ENCODE measurements at places on chromosomes 1 and 21.

DNA sequence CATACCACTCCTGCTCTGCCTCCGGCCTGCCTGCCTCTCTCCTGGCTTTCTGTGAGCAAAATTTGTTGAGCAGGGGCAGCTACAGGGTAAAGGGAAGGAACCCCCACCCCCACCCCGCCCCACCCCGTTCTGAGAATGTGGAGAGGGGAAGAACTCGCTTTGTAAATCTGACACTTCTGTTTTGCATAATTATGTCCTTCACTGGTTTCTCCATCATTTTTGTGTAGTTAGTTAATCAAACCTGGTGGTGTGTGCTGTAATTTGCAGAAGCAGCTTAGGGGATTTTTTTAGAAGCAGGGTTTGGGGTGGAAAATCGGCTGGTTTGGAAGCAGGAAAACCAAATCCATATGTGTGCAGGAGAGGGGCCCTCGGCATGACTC lies 58.1 kb upstream of the TMEM51 start:
- DNase-seq, result no peak

- DNase-seq, result no peak
These were observed 18.7 kb downstream of the CTSK start for GRCh38 chr1:150789396-150789795.

GRCh38 chr1:234702342-234703000 lies 92.5 kb upstream of the IRF2BP2 start:
- DNase-seq, result no peak

DNA sequence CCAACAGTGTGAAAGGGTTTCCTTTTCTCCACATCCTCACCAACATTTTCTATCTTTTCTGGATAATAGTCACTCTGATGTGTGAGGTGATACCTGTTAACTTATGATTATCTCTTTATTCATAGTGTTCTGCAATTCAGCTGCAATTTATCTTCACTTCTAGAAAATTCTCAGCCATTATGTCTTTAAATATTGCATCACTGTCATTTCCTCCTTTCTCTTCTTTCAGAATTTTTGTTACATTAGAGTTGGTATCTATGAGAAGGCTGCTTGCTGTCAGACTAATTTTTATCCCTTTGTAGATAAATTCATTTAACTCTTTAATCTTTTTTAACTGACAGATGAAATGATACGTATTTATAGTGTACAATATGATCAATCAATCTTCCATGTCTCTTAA lies 30.5 kb upstream of the ATF3 start:
- no peak for DNase-seq

DNA sequence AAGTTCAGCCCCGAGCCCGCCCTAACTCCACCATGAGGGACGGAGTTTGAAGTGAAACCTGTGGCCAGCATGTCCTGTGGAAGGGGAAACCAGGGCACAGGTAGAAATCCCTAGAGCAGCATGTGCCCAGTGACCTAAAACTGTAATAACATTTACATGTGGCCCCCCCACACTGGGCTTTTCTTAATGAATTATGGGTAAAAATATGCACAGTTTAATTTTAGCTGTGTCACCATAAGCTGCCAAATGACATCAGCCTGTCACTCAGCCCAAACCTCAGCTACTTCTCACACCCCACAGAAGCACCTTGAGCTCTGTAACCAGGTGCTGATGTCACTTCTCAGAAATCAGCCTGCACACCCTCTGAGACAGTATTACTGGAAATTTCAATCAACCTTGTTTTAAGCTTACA lies 50.0 kb upstream of the SLC19A1 start:
- peak; percentile 14 for DNase-seq

DNA sequence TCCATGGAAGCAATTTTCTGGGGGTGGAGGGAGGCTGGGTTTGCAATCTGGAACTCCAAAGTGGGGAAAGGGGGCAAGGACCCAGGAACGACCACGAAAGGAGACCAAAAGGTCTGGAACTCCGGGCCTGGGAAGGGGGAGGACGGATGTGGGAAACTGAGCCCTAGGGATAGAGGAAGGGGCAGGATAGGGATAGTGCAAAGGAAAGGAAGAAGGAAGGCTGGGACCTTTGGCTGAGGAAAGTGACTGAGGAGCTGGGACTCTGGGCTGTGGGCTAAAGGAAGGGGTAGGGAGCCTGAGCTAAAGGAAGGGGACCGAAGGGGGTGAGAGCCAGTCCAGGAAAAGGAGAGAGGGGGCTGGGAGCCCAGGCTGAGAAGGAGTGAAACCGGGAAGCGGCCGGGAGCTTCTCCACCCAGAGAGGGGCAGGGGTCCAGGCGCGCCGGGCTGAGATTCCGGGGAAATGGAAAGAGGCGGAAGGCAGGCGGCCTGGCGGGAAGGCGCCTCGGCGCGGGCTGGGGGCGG lies 395 bp downstream of the SLC9A1 start:
- no peak for DNase-seq

DNA sequence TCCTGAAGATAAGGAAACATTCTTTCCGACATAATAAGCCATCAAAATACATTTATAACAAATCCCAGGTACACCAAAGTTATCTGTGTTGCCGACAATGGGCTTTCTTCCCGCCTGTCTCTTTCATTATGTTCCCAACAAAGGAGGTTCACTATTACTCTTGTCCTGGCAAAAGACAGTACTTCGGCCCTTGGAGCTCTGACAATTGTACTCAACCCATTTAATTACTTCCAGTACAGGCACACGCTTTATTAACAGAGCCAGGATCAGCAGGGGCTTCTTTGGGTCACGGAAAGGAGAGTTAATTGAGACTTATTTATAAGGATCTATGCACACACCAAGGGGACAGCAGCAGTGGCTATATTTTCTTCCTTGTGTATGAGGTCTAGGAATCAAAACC lies 46.6 kb upstream of the DUSP10 start:
- DNase-seq, result no peak

DNA sequence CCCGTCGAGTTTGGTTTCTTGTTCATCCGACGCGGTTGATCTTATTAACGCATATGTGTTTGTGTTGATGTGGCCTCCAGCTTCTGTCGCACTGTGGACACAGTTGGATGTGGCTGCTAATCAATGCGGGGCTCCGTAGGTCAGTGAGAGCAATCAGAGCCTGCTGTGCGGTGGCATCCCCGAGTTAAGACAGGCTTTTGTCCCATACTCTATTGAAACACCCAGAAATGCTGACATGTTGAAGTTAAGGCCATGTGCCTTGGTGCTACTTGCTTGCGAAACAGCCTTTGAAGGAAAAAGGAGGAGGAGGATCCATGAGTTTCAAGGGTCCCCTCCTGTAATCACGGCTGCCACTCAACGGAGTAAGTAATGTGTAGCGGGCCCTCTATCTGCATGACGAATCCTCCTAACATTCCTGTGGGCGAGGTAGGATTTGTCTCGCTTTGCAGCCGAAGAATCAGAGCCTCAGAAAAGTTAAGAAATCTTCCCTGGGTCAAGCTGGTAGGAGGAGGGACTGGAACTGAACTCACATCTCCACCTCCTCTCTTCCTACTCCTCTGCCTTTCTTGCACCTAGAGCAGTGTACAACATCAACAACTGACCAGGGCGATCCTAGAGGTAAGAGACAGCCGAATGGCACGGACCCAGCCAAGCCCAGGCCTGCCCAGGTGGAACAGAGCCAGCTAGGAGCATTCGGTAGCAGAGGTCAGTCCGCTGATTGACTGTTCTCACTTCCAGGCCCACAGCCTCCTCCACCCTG lies 19.5 kb downstream of the PDE9A start:
- DNase-seq, result peak; percentile 70

- peak; percentile 47 for DNase-seq
These were observed 47.5 kb upstream of the FOXO6 start for GRCh38 chr1:41313661-41314131.

DNA sequence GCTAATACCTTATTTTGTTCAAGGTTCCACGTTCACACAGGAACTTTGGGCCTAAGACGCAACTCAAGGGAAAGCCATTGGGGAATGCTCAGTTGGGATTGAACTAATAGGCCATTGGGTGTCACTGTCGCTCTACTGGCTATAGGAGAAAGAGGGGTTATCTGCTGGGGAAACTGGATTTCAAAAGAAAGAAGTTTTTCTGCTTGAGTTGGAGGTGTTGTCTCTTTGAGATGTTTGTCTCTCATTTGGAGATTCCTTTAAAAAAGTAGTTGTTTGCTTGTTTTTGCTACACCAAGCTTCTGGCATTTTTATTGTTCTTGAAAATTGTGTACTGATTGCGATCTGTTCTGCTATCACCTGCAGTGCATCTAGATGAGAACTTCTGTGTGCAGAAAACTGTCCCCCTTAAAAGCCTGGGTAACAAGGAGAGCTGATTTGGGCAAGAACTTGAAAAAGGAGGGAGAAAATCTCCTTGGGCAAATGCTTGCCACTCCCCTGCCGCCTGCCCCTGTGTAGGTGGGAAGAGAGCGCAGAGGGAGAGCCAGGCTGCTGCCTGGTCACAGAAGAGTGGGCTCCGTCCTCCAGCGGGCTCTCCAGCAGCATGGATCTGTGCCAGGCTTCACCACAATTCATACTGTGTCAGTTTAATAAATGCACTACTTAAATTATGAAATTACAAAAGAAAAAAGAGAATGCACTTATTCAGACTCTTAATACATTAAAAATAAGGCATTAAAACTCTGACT lies 39.9 kb downstream of the PEX14 start:
- DNase-seq, result peak; percentile 76

DNA sequence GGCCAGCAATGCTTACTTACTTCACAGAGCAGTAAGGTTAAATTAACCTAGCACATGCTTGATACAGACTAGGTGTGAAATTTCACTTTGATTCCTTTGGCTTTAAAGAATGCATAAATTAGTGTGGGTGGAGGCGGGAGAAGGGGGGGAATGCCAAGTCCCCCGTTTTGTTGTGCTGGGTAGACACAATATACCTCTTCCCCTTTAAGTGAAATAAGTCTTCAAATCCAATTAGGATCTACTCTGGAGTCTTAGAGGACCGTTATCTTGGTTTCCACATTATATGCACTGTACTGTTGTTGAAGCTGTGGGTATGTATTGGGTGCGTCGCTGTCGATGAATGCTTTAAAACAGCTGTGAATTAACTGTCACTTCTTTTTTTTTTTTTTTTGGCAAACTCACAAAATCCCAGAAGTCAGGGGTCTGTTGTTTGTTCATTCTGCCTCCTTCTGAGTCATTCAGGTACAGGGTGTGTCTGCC lies 1.6 kb upstream of the S1PR1 start:
- no peak for DNase-seq

- no peak for DNase-seq
These were observed 26.6 kb upstream of the GALNT2 start for GRCh38 chr1:230040440-230040839.

DNA sequence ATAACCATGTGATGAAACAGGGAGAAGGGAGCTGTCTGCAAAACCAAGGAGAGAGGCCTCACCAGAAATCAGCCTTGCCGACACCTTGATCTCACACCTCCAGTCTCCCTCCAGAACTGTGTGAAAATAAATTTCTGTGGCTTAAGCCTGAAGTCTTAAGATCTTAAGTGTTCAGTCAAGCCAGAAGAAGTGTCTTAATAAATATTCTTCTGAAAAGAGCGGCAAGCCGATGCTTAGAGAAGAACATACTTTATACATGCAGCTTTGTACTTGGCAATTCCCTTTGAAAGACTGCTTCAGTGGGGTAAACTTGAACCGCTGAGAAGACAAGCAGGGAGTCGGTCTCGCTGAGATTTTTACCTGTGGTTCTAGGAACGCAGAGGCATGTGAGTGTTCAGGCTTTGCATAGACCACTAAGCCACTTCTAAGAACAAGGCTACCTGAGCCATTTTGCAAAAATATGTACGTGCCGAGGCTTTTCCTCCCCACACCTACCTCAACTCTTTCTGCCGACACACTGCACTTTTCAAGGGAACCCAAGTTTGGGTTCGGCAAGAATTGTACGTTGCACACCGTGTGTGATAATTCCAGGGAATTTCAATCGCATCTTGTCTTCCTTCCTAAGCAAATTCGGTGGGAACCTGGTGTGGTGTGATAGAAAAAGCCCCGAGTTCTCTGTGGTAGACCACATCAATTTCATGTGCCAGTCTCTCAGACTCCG lies 3.4 kb downstream of the RUNX1 start:
- DNase-seq, result no peak

DNA sequence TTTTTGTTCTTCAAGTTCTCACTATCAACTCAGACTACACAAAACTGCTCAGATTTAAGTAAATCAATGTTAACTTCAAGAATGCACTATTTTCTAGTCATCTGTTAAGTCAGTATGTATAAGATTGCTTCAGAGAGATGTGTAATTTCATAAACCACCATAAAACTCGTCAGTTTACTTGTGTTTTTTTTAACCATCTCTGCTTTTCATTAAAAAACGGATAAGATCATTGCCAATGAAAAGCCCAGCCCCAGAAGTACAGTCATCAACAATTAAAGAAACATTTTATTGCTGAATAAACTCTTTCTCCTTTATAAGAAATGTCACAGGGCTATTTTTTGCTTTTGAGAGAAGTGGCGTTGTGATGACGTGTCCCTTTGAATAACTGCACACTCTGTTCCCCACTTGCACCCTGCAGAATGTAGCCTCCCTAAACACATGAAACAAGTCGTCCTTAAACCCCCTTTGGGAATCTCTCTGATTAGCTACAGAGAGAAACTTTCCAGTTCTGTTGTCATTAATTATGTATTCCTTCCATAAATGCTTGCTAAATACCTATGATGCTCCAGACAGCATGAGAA lies 202.7 kb upstream of the FOXD3 start:
- no peak for DNase-seq

GRCh38 chr1:190507357-190507756 lies 29.7 kb upstream of the BRINP3 start:
- DNase-seq, result no peak

GRCh38 chr1:167136191-167136614 lies 42.3 kb downstream of the STYXL2 start:
- DNase-seq, result peak; percentile 9

DNA sequence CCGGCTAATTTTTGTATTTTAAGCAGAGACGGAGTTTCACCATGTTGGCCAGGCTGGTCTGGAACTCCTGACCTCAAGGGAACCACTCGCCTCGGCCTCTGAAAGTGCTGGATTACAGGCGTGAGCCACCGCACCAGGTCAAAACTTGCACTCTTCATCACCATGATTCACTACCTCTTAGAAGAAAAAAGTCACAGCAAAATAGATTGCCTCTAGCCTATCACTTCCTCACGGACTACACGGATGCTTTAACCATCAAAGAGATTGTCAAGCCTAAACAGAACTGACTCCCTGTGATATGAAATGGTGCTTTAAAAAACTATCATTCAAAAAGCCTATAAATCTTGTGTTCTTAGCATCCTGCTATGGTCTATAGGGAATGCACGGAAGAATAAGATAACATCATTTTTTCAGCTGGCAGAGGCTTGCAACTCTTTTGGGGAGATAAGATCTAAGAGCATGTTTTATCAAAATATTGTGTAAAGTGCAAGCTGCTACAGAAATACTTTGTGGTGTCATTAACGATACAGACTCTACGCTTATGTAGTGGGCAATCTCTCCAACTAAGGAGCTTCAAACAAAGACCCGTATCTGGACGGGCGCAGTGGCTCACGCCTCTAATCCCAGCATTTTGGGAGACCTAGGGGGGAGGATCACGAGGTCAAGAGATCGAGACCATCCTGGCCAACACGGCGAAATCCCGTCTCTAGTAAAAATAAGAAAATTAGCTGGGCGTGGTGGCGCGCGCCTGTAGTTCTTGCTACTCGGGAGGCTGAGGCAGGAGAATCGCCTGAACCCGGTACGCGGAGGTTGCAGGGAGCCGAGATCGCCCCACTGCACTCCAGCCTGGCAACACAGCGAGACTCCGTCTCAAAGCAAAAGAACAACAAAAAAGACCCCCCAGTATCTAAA lies 966 bp downstream of the TFB2M start:
- DNase-seq, result peak; percentile 26

- DNase-seq, result peak; percentile 33
These were observed 41.3 kb upstream of the LAMC2 start for GRCh38 chr1:183144752-183145151.
